T47D (cell line): ENCODE measurements at places on chromosomes 3 and 15.

GRCh38 chr3:194861375-194861774 lies 175.7 kb downstream of the FAM43A start:
- DNase-seq = peak; percentile 51

DNA sequence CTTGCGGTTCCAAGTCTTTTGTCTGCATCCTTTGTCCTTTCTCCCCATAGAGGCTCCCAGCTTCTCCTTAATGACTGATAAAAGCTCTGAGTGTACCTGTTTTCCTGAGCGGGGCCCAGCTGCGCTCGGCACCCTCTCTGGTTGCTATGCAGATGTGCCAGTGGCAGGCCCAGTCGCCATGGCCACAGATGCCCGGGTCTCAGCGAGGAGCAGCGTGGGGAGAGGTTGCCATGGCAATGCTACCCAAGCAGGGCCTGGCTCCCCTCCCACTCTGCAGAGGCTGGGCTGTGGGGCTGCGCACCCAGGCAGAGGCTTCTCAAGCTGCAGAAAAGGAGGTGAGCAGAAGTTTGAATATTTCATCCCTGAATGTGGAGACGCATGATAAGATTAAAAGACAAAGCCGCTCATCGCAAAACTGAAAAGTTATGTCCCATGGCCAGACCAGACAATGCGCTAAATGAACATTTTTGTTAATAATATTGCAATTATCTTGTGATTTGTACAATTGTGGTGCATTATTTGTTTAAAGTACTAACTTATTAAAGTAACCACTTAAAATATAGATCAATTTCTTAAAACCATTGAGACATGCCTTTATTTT lies 66.1 kb downstream of the TPRA1 start:
- no peak for DNase-seq

GRCh38 chr3:185820973-185821758 lies 3.7 kb downstream of the IGF2BP2 start:
- DNase-seq = no peak

DNA sequence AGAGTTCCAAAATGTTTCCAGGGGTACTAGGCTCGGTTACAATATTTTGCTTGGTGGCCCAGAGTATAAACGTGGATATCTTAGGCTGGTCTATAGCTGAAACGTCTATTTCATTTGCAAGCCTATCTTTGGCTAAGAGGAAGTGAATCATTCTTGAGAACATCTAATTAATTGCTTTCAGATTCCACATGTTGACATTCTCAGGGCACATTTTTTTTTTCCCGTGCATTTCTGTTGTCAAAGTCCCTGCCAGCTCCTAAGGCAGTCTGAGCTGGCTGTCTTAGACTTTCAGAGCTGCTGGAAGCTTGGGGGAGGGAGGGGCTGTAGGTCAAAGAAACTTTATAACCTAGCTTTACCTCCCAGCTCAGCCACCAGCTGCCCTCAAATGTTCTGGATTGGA lies 23.2 kb upstream of the LAMP3 start:
- no peak for DNase-seq

DNA sequence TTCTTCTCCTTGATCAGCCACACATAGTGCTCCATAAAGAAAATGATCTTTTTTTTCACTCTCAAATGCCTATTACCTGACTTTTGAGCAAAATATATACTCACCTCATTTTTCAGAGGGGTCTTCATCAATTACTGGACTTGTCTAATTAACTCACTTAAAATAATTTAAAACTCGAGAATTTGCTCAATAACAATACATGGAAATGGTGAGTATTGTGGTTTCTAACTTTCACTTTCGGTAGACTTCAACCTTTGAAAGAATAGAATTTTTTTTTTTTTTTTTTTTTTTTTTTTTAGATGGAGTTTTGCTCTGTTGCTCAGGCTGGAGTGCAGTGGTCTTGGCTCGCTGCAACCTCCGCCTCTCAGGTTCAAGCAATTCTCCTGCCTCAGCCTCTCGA lies 17.7 kb upstream of the EPHB1 start:
- DNase-seq = no peak

DNA sequence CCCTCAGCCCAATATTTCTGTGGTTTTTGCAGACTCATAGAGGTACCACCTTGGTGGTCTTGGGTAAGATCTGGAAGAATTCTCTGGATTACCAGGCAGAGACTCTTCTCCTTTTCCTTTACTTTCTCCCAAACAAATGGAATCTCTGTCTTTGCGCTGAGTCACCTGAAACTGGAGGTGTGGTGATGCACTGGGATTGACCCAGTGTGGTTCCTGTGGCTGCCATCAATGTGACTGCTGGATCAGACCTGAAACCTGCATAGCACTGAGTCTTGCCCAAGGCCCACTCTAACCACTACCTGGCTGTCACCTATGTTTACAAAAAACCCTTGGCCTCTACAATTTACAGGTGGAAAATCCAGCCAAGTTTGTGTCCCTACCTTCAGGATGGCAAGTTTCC lies 295.3 kb downstream of the RBMS3 start:
- no peak for DNase-seq

GRCh38 chr3:172138792-172139507 lies 99.6 kb downstream of the FNDC3B start:
- DNase-seq = no peak

DNA sequence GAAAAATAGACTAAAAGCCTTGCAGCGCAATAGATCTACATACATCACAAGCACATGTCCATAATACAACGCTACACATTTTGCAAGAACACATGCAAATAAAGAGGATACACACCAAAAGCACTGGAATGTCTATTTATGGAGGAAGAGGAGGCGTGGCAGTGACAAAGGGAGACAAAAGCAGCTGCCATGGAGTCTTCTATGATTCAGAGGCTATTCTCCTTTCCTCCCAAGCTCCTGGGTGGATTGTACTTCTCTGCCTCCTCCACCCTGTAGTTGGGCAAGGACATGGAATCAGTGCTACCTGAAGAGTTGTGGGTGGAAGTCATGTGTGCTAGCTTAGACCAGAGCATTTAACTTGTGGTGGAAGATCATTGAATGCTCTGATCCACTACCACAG lies 57.9 kb upstream of the ABHD2 start:
- no peak for DNase-seq

GRCh38 chr3:54853573-54854404 lies 74.1 kb downstream of the LRTM1 start:
- DNase-seq = peak; percentile 47

GRCh38 chr3:6165951-6166350 lies 695.0 kb upstream of the GRM7 start:
- no peak for DNase-seq

DNA sequence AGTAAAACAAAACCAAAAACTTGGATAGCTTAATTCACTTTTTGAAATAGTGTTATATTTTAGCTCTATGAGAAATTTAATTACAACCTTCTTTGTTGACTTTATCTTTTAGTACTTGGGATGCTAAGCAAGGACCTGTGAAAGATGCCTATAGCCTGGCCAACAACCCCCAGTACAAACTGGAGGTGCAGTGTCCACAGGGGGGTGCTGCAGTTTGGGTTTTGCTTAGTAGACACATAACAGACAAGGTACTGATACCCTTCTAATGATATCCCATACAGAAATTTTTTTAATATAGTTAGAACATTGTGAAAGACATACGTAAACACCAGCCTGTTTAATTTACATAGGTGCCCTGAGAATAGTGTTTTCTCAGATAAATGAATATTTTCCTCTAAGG lies 35.3 kb downstream of the CAPN7 start:
- peak; percentile 34 for DNase-seq

DNA sequence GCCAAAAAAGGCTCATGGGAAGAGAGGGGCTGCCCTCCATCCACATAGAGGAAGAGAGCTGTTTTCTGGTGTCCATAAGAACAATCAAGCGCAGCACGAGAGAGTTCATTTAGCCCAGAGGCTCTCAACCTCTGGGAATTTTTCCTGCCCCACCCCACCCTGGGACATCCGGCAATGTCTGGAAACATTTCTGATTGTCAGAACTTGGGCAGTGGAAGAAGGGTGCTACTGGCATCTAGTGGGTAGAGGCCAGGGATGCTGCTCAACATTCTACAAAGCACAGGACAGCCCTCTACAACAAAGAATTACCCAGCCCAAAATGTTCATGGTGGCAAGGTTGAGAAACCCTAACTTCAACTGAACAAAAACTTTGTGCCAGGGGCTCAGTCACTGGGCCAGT lies 92.9 kb downstream of the RAB11A start:
- no peak for DNase-seq
